ENCODE measurements at places on chromosomes 16 and 17.

- DNase-seq: no peak
Measured at GRCh38 chr17:65852911-65853310, 291.5 kb upstream of the AXIN2 start.

DNA sequence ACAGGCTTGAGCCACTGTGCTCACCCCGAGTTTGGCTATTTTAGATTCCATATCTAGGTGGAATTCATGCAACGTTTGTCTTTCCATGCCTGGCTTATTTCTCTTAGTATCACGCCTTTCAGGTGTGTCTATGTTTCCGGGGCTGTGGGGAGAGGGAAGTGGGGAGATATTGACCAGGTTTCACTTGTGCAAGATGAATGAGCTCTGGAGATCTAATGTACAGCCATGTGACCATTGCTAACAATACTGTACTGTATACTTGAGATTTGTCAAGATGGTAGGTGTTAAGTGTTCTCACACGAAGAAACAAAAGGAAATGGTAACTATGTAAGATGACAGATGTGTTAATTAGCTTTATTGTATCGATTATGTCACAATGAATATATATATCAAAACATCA lies 199.6 kb downstream of the SHISA9 start:
- DNase-seq: no peak

GRCh38 chr17:81509972-81510784 lies 2.4 kb downstream of the ACTG1 start:
- no peak for DNase-seq

DNA sequence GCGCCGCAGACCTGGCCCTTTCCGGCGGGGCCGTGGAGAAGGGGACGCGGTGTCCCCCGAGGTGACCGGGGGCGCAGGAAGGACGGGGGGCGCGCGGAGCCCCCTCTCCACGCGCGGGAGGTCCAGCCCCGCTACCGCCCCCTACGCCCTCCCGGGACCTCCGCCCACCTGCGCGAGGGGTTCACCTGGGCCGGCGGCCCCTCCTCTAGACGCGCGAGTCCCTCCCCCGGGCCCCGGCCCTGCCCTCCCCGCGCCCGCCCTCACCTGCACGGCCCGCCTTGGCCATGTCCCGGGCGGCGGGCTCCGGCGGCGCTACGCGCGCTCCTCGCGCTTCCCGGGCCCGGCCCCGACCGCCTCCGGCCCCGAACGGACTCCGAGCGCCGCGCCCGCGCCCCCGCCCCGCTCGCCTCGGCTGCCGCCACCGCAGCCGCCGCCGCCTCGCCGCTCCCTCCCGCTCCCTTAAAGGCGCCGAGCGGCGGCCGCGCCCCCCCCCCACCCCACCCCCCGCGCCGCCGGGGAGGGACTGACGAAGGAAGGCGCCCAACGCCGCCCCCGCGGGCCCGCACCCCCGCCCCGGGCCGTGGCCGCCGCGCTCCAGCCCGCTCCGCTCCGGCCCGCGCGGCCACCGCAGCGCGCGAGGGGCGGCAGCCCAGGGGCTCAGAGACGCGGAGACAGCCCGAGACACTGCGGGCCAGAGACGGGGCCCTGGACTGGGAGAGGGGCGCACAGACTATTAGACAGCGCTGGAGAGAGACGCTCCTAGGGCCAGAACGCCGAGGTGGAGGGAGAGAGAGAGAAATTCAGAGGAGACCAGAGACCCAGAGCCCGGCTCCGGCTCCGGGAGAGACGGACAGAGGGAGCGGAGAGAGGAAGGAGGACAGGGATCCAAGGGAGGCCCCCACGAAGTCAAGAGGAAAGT lies at the start of gene PITPNM3:
PITPNM3 (minus strand) TSS at position 435 of the 919 bp plus-strand sequence; CDS start at position 286, 149 bp downstream.
- no peak for DNase-seq

- DNase-seq: no peak
Measured at GRCh38 chr17:79217473-79218135, 143.0 kb downstream of the ENGASE start.

GRCh38 chr16:2040041-2040786 lies 7.4 kb downstream of the NTHL1 start:
- DNase-seq: no peak

DNA sequence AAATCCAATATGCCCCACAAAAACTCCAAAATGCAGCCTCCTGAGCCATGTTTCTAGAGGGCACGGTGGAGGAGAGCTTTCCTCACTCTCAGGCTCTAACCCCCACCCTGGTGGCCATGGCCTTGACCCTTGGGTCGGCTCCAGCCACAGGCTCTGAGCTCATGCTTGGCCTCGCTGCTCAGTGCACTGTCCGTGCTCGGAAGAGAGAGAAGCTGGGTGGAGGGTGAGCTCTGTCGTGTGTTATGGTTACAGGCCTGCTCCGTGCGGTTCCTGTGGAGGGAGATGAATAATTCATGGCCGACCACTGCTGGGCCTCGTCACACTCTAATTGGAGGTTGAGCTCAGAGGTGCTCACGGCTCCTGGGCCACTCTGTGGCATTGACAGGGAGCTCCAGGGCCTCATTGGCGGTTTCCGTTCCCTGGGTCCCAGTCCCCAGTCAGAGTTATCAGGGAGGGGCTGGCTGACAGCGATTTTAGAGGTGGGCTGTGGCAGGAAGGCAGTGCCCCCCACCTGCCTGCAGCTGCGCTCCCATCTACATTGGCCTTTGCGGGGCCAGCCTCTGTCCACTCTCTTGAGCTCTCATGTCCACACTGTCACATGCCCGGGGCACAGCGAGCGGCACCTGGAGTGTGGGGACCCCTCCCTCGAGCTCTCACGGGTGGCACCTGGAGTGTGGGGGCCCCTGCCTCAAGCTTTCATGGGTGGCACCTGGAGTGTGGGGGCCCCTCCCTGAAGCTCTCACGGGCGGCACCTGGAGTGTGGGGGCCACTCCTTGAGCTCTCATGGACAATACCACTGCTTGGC lies 24.9 kb downstream of the ACSF3 start:
- no peak for DNase-seq

DNA sequence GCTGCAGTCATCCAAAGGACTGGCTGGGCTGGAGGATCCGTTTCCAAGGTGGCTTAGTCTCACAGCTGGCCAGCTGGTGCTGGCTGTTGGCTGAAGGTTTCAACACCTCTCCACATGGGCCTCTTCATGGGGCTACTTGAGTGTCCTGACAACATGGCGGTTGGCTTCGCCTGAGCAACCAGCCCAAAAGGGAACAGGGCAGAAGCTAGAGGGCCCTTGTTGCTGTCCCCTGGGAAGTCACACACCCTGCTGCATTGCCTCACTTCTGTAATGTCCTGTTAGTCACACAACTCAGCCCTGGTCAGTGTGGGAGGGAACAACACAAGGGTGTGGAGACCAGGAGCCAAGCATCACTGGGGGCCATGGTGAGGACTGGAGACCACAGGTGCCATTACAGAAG lies 36.6 kb downstream of the C16orf78 start:
- DNase-seq: no peak

GRCh38 chr16:56234737-56235136 lies 43.4 kb downstream of the GNAO1 start:
- DNase-seq: no peak

DNA sequence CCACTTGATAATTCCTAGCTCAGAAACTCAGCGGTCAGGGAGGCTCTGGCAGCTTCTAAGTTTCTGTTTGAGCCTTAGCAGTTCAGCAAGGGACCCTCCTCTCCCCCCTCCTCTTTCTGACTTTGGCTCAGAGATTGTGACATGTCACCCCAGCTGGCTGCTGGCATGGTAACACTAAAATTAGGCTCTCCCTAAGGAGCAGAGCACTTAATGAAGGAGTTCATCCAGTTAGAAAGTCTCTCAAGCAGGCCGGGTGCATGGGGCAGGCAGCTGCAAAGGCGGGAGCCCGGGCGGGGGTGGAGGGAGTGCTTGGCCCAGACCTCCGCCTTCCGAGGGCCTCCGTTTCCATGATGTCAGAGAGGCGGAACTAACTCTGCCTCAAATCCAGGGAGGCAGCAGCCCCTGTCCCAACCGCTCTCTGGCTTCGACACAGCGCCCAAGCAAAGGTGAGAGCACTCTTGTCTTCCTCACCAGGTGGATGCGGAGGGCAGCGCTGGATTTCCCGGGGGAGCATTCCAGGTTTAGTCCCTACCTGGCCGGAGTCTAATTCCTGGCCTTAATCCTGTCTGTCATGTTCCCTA lies 128.0 kb upstream of the PLCG2 start:
- DNase-seq: no peak

- DNase-seq: no peak
Measured at GRCh38 chr16:22638393-22639206, 127.9 kb downstream of the NPIPB5 start.
